ENCODE measurements at places on chromosomes 16 and 17.
A peak's percentile ranks its signal among the peaks of the same experiment; 100 is the strongest.

DNA sequence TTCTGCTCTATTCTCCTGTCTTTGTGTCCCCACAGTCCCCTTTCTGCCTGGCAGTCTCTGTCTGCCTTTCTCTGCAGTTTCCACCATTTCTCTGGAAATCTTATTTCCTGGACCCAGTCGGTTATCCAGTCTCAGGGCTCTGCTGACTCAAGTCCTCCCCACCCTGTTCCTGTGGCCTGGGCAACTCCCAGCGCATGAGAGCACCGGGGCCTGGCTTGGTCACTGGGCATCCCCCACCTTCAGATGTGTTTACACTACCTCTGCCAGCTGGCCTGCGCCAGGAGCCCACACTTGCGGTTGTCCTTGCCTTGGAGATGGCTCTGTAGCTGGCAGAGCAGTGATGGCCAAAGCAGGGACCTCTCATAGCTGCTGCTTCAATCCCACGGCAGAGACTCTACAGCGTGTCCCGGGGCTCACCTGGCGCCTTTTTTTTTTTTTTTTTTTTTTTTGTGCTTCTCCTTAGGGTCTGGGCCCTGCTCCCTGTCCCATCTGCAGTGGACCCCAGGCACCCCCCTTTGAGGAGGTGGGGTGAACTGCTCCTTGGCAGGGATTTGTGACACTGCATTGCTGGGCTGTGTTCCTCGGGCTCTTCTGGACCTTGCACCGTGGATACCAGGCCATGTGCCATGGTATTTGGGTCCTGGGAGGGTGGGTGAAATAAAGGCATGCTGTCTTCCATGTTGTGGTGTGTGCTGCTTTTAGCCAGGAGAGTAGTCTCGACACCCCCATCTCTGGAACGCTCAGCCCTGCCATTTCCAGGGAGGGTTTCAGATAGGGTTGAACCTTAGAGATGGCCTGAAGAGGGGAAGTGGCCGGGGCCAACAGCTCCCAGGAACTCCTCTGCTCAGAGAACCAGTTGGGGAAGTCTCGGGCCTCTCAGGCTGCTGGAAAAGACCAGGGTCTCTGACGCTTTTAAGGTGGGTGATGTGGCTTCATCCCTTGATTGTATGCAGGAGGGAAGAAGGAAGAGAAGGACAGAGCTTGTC, 17.5 kb downstream of the GUCY2D start:
- DNase-seq: no peak

GRCh38 chr17:62824290-62825131, 16.4 kb upstream of the MARCHF10 start:
- DNase-seq: no peak

- DNase-seq: peak; percentile 56
Measured at GRCh38 chr16:58306327-58306726, 11.5 kb upstream of the PRSS54 start.

DNA sequence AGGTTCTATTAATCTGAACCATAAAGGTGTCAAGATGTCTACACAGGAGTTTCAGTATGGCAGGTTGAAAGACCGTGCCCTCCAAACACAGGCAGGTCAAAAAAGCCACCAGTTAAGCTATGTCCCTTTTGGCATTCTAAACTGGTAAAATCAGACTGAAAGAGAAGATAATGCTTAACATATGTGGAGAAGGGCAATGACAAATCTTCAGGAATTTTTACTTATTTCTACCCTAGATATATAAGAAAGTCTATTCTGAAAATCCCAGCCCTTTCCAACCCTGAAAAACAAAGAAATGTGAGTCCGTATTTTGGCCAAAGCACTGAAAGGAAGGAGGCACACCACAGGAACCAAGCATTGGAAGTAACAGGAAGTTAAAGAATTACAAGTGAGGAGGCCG, 16.5 kb downstream of the AP1G1 start:
- no peak for DNase-seq

GRCh38 chr17:73989671-73990070, 213.8 kb upstream of the RPL38 start:
- DNase-seq: no peak

DNA sequence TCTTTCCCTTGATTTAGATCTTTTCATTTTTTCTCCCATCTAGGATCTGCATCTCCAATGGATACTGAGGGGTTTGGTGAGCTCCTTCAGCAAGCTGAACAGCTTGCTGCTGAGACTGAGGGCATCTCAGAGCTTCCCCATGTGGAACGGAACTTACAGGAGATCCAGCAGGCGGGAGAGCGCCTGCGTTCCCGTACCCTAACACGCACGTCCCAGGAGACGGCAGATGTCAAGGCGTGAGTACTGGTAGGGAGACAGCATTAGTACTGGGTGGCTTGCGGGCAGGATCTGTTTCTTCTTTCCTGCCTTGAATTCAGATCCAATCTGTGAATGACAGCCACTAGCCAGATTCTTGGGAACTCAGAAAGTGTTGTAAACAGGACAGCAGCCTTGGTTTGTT, 18.3 kb downstream of the NUP93 start:
- no peak for DNase-seq

DNA sequence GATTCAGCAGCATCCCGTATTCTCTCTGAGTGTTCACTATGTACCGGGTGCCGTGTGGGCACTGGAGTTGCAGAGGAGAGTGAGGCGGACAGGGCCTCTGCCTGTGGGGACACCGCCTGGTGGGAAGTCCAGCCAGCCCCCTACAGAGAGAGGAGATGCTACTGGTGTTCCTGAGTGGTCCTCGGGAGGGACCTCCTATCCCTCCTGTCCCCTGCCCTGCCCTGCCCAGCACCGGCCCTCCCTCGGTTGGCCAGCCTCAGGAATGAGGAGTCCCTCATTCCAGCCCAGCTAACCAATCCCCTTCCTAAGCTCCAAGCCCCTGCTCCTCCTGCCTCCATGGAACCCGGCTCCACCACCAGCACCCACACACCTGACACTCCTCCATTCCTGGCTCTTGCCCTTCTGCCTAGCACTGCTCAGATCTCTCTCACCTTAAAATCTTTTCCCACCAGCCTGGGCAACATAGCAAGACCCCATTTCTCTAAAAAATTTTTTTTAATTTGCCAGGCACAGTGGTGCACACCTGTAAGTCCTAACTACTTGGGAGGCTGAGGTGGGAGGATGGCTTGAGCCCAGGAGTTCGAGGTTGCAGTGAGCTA, 2.0 kb downstream of the ASGR2 start:
- DNase-seq: no peak

DNA sequence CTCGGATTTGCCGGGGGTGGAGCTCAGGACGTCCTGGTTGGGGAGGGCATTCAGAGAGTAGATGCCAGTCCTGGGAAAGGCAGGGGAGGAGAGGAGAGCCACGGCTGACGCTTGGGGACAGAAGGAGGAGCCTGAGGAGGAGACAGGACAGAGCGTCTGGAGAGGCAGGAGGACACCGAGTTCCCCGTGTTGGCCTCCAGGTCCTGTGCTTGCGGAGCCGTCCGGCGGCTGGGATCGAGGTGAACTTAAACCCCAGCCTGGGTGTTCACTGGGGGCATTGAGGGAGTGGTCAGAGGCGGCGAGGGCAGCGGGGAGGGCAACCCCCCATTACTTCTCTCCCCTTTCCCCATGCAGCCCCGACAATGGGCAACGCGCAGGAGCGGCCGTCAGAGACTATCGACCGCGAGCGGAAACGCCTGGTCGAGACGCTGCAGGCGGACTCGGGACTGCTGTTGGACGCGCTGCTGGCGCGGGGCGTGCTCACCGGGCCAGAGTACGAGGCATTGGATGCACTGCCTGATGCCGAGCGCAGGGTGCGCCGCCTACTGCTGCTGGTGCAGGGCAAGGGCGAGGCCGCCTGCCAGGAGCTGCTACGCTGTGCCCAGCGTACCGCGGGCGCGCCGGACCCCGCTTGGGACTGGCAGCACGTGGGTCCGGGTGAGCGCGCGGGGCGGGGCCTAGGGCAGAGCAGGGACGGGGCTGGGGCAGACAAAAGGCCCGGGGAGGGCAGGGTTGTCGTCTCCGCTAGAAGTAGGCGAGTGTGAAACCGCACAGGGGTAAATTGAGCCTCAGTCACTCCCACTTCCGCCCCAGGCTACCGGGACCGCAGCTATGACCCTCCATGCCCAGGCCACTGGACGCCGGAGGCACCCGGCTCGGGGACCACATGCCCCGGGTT, 3.7 kb downstream of the NOL3 start:
- peak; percentile 60 for DNase-seq

DNA sequence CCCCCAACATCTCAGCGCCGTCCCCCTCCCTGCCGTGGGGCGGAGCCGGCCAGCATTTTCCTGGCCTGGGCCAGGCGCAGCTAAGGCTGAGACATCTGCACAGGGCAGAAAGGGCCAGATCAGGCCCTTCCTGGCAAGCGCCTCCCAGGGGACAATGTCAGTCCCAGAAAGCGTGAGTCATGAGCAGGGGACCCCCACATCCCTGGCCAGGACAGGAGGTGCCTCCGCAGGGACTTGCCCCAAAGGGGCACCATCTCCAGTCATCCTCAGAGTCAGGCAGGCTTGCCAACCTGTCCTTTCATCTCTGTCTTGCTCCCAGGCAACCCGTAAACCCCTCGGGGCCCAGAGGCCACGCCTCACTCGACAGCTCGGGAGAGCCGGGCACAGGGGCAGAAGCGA, 43.2 kb downstream of the SOCS1 start:
- no peak for DNase-seq

GRCh38 chr16:85978976-85979375, 80.0 kb downstream of the IRF8 start:
- no peak for DNase-seq

- DNase-seq: no peak
Measured at GRCh38 chr16:22163806-22164205, 1.5 kb downstream of the SDR42E2 start.

DNA sequence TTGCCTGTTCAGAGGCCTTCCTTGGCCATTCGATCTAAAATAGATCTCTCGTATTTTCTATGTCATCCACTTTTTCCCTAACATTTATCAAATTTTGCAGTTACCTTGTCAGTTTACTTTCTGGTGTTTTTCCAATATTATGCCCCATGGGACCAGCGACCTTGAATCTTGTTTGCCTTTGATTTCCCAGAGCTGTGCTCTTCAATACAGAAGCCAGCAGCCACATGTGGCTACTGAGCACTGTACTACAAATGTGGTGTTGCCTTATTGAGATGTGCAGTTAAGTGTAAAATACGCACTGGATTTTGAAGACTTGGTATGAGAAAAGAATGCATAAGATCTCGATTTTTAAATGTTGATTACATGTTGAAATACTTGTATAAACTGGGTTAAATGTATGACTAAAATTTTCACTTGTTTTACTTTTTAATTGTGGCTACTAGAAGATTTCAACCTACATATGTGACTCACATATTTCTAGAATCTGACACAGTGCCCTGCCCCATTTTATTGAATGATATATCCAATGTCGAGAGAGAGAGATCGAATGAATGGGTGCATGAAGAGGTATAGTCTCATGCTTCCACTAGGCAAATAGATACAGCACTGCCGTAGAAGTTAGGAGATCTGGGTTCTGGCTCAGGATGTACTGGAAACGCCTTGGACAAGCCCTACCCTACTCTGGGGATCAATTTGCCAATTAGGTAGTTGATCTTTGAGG, 824 bp upstream of the PSME3 start:
- no peak for DNase-seq

- no peak for DNase-seq
Measured at GRCh38 chr17:76119409-76120371, 16.1 kb upstream of the EXOC7 start.

- DNase-seq: no peak
Measured at GRCh38 chr16:67825119-67825518, 17.0 kb upstream of the THAP11 start.

DNA sequence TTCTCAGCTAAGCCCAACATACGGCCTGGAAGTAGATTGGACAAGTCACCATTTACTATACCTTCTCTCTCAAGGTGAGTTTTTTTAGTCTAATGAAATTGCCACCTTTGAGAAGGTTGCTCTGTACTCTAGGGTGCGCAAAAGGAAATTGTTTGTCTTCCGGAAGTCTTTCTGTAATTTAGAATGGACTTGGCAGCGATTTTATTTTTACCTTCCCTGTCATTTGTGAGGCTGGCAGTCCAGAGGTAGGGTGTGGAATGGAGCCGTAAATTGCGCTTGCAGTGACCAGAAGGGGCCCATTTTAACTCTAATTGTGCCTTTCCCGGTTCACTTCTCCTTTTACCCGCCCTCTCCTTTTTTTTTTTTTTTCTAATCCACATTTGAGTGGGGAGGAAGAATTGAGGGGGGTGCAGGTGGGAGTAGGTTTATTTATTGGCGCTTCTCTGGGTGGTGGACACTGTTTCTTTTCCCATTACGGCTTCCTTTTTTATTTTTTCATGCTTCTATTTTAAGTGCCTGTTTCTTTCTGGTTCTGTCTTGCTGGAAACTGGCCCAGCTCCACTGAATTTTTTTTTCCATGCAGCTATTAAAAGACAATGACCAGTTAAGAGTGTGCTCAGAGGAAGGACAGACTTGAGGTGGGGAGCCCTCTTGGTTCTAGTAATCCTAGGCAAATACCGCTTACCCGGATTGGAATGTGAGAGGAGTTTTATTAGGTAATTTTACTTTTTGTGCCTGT, 89.7 kb upstream of the CLEC18A start:
- no peak for DNase-seq

- DNase-seq: no peak
Measured at GRCh38 chr17:17398943-17399926, 77.6 kb upstream of the MED9 start.

DNA sequence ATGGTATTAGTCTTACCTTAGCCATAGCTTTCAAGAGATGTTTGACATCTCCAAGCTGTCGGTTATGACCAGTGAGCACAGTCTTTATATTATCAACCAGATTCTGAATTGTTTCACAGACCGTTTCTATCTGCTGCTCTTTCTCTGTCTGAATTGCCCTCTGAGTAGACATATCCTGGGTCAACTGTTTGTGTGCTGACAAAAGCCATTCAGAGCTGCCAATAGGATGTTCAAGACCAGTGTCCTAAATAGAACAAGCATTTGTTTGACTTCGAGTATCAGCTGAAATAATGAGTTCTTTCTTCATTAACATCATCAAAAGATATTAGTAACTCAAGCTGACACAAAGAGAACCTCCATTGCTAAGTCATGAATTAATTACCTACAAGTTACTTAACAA, 14.9 kb upstream of the ARL6IP1 start:
- no peak for DNase-seq

DNA sequence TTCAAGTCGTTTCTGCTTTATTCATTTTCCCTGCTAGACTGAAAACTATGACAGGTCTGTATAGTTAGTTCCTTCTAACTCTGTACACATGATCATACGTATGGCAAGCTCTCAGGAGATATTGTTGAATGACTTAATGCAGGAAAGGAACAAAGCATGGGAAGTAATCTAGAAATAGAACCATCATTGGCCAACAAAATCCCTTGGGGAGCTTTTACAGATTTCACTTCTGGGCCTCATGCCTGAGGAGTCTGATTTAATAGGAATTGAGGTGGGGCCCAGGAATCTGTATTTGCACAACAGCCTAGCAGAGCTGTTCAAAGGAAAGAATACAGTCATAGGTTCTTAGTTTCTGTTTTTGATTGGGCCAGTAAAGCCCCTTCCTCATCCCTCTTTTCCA, 229.2 kb downstream of the MAP2K6 start:
- DNase-seq: no peak
